ENCODE measurements at places on chromosomes 7 and 10.

- no peak for DNase-seq
Observed at GRCh38 chr10:115860182-115861107, 412.6 kb downstream of the GFRA1 start.

- no peak for DNase-seq
Observed at GRCh38 chr10:79404231-79404609, 41.2 kb downstream of the ZCCHC24 start.

- DNase-seq, result no peak
Observed at GRCh38 chr10:52410916-52411315, 96.8 kb downstream of the DKK1 start.

- no peak for DNase-seq
Observed at GRCh38 chr7:55594414-55594813, 22.1 kb upstream of the VOPP1 start.

DNA sequence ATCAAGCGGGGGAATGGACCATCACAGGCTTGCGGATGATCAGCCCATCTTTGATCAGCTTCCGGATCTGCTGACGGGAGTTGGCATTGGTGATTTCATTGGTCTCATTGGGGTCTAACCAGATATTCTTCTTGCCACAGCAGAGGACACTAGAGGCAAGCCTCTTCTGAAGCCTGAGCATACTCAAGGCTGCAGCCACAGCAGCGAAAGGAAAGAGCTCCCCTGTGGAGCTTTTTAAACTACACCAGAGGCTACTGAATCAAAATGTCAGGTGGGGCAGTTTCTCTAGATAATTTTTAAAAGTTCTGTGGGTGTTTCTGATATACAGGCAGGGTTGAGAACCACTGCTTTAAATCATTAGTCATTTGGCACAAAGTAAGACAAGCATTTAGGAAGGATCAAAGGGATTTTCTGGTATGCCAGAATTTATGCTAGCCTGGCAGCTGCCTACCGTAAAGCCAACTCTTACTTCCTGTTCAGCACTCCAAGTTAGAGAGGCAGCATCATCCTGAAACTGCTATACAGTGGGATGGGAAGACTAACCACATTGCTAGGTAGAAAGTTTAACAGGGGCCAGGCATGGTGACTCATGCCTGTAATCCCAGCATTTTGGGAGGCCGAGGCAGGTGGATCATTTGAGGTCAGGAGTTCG is 7.0 kb downstream of the NAPEPLD start:
- DNase-seq, result no peak
